ENCODE measurements at places on chromosomes 11 and 22. TPM values are rescaled to one million over a fixed set of nuclear protein-coding genes. Genes with fewer than 3 reads are reported as not detected.

KCNJ1 gene
- not detected for polyA plus RNA-seq

SLC25A18 gene
- polyA plus RNA-seq: not detected

TSPAN18 gene
- 0.98 TPM for polyA plus RNA-seq

LMO2 gene
- not detected for polyA plus RNA-seq

ACR gene
- polyA plus RNA-seq: not detected

LRRN4CL gene
- polyA plus RNA-seq: 5.7 TPM

SUSD2 gene
- polyA plus RNA-seq: 1.1 TPM

C11orf42 gene
- not detected for polyA plus RNA-seq

P2RY6 gene
- polyA plus RNA-seq: not detected

MIOX gene
- polyA plus RNA-seq: 0.14 TPM

GRM5 gene
- polyA plus RNA-seq: 0.01 TPM

KRTAP5-6 gene
- not detected for polyA plus RNA-seq

DNA sequence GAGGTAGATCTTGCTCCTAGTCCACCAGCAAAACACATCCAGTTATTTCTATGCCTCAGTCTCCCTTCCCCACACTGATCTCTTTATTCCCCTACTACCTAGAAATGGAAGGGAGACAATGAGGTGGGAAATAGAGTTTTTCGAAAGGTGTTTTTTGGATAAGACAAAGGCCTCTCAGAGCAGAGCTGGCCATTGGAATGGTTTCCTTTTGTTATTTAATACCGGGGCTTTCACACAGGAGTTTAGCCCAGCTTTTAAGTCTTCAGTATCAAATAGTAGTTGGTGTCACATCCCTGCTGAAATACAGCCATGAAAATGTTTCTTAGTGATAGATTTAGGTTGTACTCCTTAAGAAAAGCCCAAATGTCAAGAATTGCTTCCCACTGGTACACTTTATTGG is 65.4 kb upstream of the B3GAT1 start:
- DNase-seq: no peak

- DNase-seq: no peak
These were observed at the start of gene LUZP2 for GRCh38 chr11:24496736-24497725. Gene LUZP2 (plus strand): TSS chr11:24497053.

- no peak for DNase-seq
These were observed 8.6 kb upstream of the CD82 start for GRCh38 chr11:44556735-44557409.

DNA sequence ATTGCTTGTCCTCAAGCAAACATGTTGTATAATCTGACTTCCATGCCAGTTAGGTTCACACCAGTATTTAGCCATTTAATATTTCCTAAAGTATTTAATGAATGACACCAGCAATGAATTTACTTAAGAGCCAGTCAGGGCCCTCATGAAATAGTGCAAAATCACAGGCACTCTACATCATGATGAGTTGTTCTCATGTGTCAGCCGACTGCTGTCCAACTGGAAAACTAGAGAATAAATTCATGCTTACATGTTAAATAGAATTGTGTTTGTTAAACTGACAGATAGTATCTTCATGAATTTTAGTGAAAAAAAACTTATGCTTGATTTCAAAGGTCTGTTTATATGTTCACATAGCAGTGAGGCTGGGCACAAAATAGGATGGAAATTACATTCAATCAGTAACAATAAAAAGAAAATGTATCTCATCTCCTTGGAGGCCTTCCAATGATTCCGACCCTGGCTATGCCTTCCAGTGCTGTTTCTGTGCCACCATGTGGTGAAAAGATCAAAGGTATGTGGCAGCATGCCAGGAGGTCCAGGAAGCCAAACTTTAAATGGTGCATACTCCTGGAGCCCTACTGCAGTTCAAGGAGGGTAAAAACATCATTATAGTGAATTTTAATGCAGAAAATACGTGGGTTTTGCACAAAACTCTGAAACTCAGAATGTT is 45.2 kb downstream of the CTSC start:
- DNase-seq: no peak

- no peak for DNase-seq
These were observed 85.2 kb downstream of the BUD13 start for GRCh38 chr11:116687458-116688201.

DNA sequence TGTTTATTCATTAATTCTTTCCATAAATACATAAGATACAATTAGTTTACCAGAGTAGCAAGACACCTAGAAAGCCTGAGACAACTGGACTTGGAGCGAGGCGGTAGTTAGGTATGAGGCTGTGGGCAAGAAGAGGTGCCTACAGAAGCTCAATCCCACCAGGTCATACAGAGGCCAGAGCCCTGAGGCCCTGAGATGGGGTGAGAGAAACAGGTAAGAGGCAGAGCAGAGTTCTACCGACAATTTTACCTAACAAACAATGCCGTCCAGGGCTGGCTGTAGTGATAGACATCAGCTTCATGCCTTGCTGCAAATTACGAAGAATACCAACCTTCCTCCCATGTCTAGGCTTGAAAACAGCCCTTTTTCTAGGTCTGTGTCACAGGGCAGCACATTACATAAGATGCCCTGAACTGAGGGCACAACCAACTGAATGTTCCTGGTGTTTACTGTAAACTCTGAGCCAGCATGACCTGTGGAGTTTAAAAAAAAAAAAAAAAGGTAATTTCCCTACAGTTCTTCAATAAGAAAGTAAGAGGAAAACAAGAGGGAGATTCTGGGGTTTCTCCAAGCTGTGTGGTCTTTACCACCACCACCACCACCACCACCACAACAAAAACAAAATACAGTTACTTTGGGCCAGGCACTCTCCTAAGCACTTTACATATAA is 105.8 kb downstream of the GAB2 start:
- no peak for DNase-seq

- DNase-seq: no peak
These were observed 3.1 kb downstream of the OR56A1 start for GRCh38 chr11:6027501-6027900.

- DNase-seq: no peak
These were observed 15.9 kb downstream of the MED15 start for GRCh38 chr22:20523086-20523983.

GRCh38 chr11:76793391-76794291 is 10.5 kb downstream of the TSKU start:
- DNase-seq: no peak

DNA sequence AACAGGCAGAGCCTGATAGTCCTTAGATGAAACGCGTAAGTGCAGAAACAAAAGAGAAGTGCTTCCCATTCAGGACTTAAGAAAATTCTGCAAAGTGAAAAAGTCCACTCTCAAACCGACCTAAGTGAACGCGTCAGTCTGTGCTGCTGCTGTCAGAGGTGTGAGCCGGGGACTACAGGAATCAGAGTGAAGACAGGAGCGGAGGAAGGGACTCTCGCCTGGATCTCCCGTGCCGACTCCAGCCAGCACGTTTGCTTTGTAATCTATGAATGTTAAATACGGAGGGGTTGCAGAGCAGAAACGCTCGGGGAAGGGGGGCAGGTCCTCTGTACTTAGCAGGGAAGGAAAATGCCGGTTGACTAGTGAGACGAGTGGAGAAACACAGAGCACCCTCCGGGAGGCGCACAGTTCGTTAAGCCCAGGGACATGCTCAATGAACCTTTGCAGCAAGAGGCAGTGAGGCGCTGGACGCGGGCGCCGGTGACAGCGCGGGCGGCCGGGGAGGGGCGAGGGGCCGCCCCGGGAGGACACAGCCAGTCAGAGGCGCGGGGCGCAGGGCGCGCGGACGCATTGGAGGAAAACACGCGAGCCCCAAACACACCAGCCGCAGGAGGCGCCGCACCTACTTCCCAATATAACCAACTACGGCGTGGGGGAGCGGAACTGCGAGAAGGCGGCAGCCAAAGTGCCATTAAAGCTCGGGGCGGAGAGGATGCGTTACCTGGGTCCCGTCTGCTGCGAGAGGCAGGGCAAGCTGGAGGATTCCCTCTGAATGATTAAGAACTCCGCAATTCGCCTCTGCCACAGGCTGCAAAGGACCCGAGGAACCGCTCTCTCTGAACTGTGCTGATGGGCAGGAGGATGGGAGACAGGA is at the start of gene CNTN5:
CNTN5 (plus strand) TSS at position 598 of the 874 bp plus-strand sequence.
- no peak for DNase-seq

- no peak for DNase-seq
These were observed 10.8 kb downstream of the YPEL4 start for GRCh38 chr11:57638811-57639320.

DNA sequence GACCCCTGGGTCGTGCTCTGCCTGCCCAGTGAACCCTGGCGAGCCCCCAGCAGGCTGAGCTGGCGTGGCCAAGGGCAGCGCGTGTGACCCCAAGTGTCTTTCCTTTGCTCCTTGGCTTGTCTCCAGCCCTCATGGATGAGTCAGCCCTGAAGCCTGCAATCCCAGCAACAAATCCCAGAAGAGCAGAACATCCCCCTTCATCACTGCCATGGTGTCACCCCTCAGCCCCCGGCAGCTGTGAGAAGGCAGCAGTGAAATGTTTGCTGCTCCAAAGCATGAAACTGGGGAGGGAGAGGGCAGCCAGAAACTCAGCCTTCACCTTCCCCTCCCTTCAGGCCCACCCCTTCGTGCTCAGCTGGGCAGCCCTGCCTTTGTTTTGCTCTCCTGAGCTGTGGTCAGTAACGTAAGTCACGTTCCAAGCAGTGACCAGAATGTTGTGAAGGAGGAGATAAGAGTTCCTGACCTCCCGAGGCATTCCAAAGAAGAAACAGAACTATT is 29.8 kb downstream of the ADAMTS15 start:
- DNase-seq: peak; percentile 88

- no peak for DNase-seq
These were observed 782 bp downstream of the TMEM109 start for GRCh38 chr11:60914633-60915247.

- DNase-seq: no peak
These were observed 2.9 kb upstream of the WDR74 start for GRCh38 chr11:62842171-62842741.

DNA sequence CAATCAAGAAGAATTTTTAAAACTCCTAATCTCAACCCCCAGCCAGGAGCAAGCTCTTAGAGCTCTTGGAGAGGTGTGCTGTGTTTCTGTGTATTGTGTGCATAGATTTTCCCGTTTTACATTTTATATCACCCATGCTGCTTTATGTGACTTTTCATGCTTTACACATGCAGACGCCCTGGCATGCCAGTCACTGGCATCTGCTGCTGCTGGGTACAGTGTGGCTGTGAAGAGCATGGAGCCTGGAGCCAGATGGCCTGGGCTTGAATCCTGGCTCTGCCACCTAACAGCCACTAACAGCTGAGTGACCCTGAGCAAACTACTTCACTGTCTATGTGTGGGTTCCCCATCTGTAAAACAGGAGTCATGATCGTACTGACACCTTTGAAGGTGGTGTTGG is 23.1 kb downstream of the POLR3H start:
- DNase-seq: no peak

DNA sequence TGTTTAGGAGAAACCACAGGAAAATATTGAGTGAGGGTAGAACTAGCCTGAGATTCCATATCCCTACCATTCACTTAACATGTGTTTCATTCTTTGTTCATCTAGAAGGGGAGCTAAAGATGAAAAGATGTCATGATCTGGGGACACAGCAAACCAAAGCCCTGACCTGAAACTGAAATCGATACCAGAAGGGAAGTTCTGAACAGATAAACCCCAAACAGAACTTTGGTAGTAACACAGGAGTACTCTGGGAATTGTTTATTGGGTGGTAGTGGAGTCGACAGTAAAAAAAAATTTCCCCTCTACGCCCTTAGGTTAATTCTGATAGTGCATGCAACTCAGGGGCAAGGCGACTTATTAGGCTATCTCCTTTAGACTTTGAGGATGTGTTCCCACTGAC is 27.2 kb downstream of the OR2AT4 start:
- no peak for DNase-seq

GRCh38 chr22:44622147-44622427 is 79.9 kb upstream of the PRR5 start:
- no peak for DNase-seq

DNA sequence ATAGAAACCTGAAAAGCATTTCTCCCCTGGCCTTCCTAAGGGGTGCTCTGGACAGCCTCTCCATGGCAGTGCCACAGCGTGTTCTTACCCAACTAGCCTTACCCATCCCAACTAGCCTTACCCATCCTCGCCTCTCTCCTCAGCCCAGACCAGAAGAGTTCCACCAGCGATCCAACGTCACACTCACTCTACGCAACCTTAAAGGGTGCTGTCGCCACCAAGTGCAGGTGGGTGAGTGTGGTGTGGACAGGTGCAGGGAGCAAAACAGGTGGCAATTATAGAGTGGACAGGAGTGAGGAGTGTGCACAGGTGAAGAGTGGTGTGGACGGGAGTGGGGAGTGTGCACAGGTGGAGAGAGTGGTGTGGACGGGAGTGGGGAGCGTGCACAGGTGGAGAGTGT is 17.8 kb downstream of the TMEM121B start:
- no peak for DNase-seq

DNA sequence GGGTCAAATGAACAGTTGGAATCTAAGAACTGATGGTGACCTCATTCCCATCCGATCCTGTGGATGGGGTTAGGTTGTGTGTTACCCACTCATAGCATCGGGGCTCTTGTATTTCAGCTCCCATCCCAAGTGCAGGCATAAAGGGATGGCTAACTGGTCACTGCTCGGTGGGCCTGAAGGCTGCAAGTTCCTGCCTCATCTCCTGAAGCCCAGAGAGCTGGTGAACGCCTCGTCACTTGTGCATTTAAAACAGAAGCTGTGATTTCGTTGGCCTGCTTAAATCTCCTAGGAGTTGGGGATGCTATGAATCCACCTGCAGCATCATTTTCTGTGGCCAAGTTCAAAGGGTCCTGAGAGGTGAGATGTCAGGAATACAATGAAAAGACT is 477.0 kb downstream of the TBC1D22A start:
- DNase-seq: no peak

GRCh38 chr22:43158778-43159483 is 7.6 kb downstream of the TSPO start:
- DNase-seq: no peak

- DNase-seq: no peak
These were observed 76.2 kb upstream of the TTLL12 start for GRCh38 chr22:43262990-43263644.

DNA sequence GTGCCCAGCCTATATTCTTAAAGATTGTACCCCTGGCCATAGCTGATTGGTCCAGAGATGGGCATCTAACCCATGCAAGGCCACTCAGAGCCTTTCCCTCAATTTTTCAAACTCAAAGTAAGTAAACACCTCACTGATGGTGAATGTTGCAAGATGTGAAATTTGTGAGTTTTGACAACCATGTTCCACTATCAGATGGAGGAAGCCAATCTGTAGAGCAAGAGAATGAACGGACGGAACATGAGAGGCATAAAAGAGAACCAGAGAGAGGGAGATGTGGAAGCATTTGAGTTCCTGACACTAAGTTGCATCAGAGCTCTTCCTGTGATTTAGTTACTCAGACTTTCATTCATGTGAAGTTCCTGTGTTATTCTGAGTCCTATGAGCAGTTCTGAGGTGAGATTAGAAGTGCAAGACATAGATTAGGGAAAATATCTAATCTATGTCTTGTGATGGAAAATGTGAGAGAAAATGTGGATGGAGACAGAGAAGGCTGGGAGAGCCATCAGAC is 73.3 kb downstream of the PRSS23 start:
- DNase-seq: no peak
